NCI-H2107 (cell line): ENCODE measurements at places on chromosomes 16 and 17.

DNA sequence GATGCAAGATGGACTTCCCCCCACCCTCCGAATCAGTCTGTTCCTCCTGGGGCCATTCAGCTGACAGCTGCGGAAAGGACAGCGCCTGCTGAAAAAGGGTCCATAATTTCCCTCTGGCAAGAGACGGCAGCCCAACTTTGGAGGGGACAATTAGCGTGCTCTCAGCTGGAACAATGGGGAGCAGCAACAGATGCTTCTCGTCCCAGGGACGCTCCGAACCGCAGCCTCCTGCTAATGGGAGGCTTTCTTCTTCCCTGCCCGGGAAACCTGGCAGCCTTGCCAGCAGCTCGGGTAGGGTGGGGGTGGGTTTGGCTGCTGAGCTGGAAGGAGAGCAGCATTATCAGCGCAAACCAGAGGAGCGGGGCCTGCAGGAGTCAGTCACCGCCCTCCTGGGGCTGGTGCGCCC lies 500.0 kb upstream of the SALL1 start:
- peak; percentile 26 for DNase-seq

GRCh38 chr17:74864866-74865395 lies 5.2 kb upstream of the GRIN2C start:
- DNase-seq: no peak

GRCh38 chr17:49379926-49380325 lies 17.9 kb upstream of the ZNF652 start:
- no peak for DNase-seq

DNA sequence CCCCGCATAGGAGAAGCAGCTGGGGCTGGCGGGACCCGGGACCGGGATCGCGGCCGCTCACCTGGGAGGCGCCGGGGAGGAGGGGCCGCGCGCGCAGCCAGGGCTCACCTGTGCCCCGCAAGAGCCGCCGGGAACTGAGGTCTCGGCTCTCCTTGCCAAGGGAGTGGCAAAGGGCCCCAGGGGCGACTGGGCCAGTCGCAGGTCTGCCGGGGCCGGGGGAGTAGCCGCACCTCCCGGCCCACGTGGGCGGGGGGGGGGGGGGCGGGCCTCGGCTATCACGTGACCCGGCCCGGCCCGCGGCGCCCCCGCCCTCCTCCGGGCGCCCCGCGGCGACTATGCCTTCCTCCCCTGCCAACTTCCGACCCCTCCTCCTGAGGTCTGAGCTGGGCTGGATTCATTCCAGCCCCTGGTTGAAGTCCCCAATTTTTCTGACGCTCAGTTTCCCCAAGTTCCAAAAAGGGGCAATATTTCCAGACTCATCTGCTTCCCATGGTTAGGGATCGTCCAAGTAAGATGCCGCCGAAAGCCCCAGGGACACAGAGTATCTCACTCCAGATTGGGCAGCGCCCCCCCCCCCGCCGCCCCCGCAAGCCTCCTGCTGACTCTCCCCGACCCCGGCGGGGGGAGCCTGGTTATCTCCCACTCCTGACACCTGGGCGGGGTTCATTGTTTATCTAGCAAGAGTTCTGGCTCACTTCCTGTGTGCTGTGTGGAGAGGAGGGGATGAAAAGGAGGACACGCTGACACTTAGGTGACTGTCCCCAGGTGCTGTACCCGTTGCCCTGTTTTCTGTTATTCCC lies at the start of gene TMC6:
Gene TMC6 (minus strand): TSS at position 205 of the 800 bp plus-strand sequence. CDS start 1,923 bp downstream, outside the sequence.
- DNase-seq: no peak

- no peak for DNase-seq
These were observed 26.7 kb upstream of the CFAP20 start for GRCh38 chr16:58155839-58156238.

GRCh38 chr17:56142325-56142724 lies 10.9 kb upstream of the ANKFN1 start:
- no peak for DNase-seq

GRCh38 chr16:65991149-65991701 lies 375.3 kb upstream of the CDH5 start:
- DNase-seq: no peak

DNA sequence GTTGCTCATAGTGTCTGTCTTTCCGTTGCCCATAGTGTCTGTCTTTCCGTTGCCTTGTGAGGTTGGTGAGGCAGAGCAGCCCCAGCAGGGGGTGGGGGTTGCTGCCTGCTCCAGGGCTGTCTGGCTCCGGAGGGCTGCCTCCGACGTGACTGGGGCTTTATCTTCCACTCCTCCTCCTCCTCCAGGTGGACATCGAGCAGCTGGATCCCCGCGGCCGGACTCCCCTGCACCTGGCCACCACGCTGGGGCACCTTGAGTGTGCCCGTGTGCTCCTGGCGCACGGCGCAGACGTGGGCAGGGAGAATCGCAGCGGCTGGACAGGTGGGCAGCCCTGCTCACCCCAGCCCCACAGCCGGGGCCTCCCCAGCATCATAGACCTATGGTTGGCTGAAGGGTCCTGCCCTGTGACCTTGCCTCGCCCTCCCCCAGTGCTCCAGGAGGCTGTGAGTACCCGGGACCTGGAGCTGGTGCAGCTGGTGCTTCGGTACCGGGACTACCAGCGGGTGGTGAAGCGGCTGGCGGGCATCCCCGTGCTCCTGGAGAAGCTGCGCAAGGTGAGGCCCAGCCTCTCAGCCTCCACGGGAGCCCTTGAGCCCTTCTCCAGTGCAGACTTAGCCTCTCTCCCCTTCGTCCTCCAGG lies 14.7 kb downstream of the ANKRD13B start:
- DNase-seq: no peak

- no peak for DNase-seq
These were observed 977.2 kb downstream of the CDH11 start for GRCh38 chr16:64144617-64145016.

- no peak for DNase-seq
These were observed 57.4 kb downstream of the PLCG2 start for GRCh38 chr16:81836279-81837054.

DNA sequence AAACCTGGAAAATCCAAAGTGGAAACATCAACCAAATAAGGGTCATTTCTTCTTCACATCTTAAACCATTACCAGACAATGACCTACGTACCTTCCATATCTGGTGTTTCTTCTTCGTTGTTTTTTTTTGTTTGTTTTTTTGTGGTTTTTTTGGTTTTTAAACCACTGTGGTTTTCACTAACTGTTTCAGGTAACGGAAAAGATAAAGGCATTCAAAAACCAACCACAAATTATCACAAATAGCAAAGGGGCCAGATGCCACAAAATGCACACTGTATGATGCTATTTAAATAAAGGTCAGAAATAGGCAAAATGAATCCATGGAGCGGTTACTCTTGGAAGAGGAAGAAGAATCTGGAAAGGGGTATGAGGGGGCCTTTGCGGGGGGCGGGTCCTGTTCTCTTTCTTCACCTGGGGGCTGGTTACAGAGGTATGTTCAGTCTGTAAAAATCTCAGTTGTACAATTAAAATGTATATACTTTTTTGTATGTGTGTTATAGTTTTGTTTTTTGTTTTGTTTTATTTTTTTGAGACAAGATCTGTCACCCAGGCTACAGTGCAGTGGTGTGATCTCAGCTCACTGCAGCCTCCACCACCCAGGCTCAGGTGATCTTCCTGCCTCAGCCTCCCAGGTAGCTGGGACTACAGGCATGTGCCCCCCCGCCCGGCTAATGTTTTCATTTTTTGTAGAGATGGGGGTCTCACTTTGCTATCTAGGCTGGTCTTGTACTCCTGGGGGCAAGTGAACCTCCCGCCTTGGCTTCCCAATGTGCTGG lies 29.6 kb downstream of the LITAF start:
- no peak for DNase-seq
